ENCODE measurements at places on chromosomes 6 and 20. TPM values are rescaled to one million over a fixed set of nuclear protein-coding genes. Genes with fewer than 3 reads are reported as not detected.

The FAM209A gene
- total RNA-seq = 0.76 TPM

The SLC4A11 gene
- total RNA-seq = not detected

The SPATA25 gene
- total RNA-seq = 3.8 TPM

The GABRR2 gene
- total RNA-seq = 1.7 TPM

The GSTA4 gene
- 22.4 TPM for total RNA-seq

The STX11 gene
- 2.9 TPM for total RNA-seq

The LTB gene
- not detected for total RNA-seq

The TMC2 gene
- total RNA-seq = not detected

The WFDC10A gene
- not detected for total RNA-seq

The RTEL1 gene
- total RNA-seq = 56.5 TPM

The SULF2 gene
- 327 TPM for total RNA-seq

The MMP24 gene
- total RNA-seq = 0.51 TPM
